ENCODE measurements at places on chromosomes 12 and 14.

DNA sequence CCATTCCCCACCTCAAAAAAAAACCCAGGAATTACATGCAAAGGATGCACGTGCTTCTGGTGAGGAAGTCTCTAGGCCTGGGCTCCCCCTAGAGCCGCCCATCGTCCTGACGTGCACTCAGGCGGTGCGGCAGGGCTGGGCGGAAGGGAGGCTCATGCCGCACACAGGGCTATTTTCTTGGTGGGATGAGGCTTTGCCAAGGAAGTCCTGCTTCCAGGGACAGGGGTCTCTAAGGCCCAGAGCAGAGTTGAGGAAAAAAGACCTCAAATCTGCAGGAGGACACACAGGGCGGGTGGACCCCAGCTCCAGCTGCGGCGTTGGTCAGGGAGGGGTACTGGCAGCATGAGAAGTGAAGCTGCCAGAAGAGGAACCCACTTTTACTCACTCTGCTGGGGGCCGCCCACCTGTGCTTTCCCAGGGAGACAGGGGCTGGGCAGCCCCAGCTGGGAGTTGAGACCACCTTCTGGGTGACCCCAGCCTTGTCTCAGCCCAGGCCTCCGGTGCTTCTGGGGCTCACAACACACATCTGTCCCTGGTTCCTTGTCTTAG is 4.2 kb downstream of the RHOF start:
- DNase-seq = no peak

GRCh38 chr12:54011665-54012532 is 3.1 kb downstream of the HOXC8 start:
- DNase-seq = no peak

DNA sequence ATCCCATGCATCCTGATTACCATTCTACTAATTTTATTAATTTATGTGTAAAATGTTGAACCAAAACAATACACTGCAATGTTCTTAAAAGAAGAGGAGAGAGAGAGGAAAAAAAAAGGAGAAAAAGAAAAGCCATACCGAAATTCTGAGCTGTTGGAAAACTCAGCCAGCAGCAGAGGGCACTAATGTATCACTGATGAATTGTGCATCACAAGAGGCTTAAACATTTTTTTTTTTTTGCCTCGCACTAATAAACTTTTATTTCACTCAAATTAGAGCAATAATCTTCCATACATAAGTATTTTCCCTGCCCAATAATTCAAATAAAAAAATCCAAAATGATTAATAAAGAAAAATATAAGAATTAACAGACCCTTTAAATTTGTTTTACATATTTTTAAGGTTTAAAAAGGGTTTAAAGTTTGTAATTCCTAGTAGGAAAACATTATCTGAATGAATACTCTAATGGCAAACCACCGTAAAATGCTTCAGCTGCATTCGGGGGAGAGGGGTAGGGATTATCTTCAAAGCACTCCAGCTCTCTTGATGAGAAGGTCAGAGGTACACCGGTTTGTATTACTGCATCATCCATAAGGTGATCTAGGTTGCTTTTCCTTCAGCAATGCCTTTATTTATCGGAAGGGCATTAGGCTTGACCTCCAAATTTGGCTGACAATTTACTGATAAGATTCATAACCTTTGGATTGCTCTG is 41.9 kb downstream of the ATP23 start:
- peak; percentile 52 for DNase-seq

DNA sequence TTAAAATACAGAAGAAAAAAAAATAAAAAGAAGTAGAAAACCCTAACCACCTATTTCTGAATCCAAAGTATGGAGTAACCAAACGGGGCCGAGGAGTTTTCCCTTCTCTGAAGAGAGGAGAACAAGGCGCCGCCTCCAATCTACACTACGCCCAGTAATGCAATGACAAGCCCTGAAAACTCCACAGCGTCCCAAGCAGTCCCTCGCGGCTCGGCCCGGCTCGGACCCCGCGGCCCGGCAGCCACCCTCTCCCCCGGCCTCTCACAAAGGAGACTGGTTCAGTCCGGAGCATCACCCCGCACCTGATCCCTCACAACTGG is 371 bp downstream of the CHD8 start:
- DNase-seq = no peak

- DNase-seq = no peak
Observed at GRCh38 chr12:15719230-15719629, 70.0 kb downstream of the EPS8 start.

DNA sequence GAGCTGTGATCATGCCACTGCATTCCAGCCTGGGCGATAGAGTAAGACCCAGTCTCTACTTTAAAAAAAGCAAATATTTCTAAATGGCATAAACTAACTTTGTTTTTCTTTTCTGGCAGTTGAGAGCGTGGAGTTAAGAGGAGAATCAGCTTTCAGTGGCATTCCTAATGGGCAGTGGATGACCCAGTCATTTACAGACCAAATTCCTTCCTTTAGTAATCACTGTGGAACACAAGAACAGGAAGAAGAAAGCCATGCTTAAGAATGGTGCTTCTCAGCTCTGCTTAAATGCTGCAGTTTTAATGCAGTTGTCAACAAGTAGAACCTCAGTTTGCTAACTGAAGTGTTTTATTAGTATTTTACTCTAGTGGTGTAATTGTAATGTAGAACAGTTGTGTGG is 21.2 kb downstream of the TDG start:
- DNase-seq = no peak

- DNase-seq = peak; percentile 35
Observed at GRCh38 chr12:113425960-113426453, 3.8 kb downstream of the SDSL start.

DNA sequence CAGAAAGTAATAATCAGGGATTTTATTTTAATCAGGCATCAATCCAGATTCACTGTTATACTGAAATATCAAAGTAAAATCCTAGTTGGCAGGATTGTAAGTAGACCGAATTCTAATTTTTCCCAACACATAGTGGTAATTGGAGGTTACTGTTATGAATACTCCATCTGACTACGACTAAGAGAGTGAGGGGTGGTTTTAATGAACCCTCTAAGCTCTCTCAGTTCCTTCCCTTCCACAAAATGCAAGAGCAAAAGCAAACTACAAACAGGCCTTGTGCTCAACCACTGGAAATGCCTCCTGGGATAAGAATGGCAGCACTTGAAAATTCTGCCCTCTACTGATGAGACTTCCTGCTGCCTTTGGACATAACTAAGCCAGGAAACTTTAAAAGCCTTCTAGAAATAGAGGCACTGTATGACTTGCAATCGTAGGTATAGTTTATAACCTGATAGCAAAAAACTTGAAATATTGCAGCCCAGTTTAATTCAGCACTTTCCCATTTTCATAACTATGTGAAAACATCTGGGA is 184.8 kb downstream of the SLC16A7 start:
- DNase-seq = no peak

GRCh38 chr12:25715102-25715501 is 162.0 kb upstream of the LMNTD1 start:
- no peak for DNase-seq

- DNase-seq = peak; percentile 53
Observed at GRCh38 chr14:85016496-85016895, 513.4 kb upstream of the FLRT2 start.

DNA sequence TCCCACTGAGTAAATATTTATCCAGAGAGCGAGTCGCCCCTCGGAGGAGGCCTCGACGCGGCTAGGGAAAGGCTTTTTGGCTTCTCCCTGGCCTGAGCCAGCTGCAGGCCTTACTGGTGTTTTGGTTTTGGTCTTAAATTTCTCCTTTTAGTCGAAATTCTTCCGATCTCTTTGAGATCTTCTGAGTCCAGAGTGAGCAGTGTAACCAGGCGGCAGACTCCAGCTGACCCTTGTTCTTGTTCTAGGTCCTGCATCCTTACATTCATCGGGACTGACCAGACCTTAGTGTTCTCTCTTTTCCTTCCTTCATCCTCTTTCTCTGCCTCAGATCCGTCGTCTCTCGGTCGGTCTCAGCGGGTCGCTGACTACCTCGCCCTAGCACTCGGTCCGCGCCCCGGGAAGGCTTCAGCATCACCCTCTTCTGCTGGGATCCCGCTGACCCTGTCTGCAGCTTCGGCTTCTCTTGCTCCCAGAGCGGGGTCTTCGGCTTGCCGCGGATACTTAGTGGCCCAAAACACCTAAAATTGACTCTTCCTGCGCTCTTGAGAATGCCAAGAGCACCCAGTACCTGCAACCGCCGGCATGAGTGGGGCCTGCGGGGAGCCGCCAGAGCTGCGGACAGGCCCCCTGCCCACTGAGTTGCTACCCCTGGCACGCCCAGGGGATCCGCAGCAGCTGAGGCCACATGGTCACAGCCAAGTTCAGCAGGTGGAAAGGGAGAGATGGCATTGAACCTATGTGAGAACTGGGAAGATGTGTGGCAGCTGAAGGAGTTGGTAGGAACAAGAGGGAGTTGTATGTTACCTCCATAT is 2.4 kb upstream of the PAX9 start:
- no peak for DNase-seq

- no peak for DNase-seq
Observed at GRCh38 chr12:4807116-4807783, 87.0 kb downstream of the GALNT8 start.

DNA sequence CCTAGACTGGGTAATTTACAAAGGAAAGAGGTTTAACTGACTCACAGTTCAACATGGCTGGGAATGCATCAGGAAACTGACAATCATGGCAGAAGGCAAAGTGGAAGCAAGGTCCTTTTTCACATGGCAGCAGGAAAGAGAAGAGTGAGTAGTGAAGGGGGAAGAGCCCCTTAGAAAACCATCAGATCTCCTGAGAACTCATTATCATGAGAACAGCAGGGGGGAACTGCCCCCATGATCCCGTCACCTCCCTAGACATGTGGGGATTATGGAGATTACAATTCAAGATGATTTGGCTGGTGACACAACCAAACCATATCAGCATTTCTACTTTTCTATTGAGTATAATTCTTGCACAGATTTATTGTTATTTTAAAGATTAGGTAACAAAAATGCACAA is 822.1 kb upstream of the FLRT2 start:
- DNase-seq = no peak

DNA sequence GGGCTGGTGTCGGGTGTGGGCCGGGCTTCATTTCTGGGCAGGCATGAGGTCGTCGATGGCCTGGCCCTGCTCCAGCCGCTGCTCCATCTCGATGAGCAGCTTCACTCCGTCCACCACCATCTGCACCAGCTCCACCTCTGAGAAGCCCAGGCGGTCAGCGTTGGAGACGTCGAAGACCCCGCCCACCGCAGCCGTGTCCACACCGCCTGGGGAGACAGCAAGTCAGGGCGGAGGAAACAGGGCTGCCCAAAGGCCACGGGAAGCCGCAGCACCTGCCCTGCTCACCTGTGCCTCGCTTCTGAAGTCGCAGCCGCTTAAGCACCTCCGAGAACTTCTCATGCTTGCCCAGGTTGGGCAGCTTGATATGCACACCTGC is 2.8 kb downstream of the CKB start:
- DNase-seq = no peak

DNA sequence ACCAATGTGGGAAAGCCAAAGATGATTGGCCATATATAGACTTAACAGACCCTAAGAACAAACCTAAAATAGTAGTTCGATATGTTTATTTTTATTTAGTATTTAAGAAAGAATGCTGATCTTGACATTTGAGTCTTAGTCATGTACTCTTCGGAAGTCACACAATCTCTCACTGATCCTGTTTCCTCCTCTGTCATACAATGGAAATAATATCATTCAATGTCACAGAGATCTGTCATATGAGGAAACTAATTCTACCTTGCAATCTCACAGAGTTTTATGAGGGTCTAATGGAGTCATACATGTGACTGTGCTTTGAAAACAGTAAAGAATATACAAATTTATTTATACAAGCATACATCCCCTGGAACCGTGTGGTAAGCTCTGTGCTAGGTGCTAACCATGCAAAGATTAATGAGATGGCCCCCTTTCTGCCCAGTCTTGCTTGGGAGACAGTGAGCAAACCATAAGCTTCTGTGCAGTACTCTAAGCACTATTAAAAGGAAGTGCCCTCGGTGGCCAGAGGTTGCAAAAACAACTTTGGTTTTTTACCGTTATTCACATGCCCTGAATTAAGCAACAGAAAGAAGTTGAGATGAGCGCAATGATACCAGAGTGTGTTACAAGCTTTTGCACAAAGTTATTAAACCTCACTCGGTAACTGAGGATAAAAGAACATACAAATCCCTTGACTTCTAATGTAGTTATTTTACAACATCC is 1.7 kb upstream of the LIN7A start:
- no peak for DNase-seq

- no peak for DNase-seq
Observed at GRCh38 chr12:106519607-106520021, 63.2 kb upstream of the RFX4 start.

DNA sequence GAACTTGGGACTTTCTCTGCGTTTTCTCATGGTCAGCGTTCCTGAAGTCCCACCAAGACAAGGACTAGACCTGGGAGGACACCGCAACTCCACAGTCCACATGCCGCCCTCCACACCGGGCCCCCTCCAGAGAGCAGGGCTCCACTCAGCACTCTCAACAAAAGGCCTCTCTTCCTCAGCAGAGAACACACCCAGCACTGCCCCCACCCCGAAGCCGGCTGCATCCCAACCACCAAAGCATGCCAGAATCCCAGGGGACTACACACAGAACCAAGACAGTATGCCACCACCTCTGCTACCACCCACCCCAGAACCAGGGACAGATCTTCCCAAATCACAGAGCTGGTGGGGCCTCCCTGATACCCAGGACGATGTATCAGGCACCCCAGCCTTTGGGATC is 88.3 kb downstream of the BCL11B start:
- no peak for DNase-seq

DNA sequence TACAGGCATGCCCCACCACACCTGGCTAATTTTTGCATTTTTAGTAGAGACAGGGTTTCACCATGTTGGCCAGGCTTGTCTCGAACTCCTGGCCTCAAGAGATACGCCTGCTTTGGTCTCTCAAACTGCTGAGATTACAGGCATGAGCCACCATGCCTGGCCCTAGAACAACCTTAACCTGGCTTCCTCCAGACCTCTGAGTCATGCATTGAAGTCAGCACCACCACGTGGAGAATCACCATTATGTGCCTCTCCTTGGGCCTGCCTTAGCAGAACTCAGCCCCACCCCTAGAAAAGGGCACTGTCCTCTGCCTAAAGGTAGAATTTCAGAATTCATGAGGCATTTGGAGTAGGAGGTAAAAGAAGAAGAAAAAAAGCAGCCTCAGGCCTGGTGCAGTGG is 49.0 kb downstream of the LIMA1 start:
- DNase-seq = no peak

GRCh38 chr12:31482816-31483215 is 108.1 kb downstream of the DENND5B start:
- DNase-seq = no peak

GRCh38 chr14:79829405-79830166 is 381.7 kb downstream of the DIO2 start:
- no peak for DNase-seq
